Prostate gland (tissue), 2 donors: ENCODE measurements at places on chromosomes 4 and X. TPM values are rescaled to one million over a fixed set of nuclear protein-coding genes. Genes with fewer than 3 reads are reported as not detected.

GRCh38 chr4:160894809-160895208 lies 1269.0 kb downstream of the FSTL5 start:
- H3K27me3 ChIP-seq: no peaks in the 10 kb centered on the region
- no peaks in the 10 kb centered on the region for H3K36me3 ChIP-seq
- H3K4me1 ChIP-seq: no peaks in the 10 kb centered on the region

- no peak overlapping the region for H3K27ac ChIP-seq
- no peaks in the 10 kb centered on the region for H3K27me3 ChIP-seq
- no peaks in the 10 kb centered on the region for H3K4me1 ChIP-seq
- no peak overlapping the region for H3K4me3 ChIP-seq
These were observed 326.5 kb downstream of the TEX13C start for GRCh38 chrX:125646195-125646594.

- H3K27me3 ChIP-seq: no peaks in the 10 kb centered on the region
- no peak overlapping the region for H3K27ac ChIP-seq
- no peaks in the 10 kb centered on the region for H3K36me3 ChIP-seq
- DNase-seq: no peak
- H3K4me1 ChIP-seq: no peaks in the 10 kb centered on the region
These were observed 444.7 kb upstream of the RPS6KA3 start for GRCh38 chrX:20711366-20711765.

- no peak overlapping the region for H3K27ac ChIP-seq
- H3K36me3 ChIP-seq: no peaks in the 10 kb centered on the region
- no peak overlapping the region for H3K4me3 ChIP-seq
- DNase-seq: no peak
These were observed 118.6 kb downstream of the ZMAT1 start for GRCh38 chrX:101813200-101813599.

Gene SSX5
- not detected for total RNA-seq

Gene GPRIN3
- total RNA-seq: 2.4 TPM
